Cardiac ventricle fibroblast (primary cell): ENCODE measurements at places on chromosomes 4 and X. TPM values are rescaled to one million over a fixed set of nuclear protein-coding genes. Genes with fewer than 3 reads are reported as not detected.

NAP1L5 gene
- total RNA-seq, result 8.9 and 11.3 TPM in 2 replicates

KIF4A gene
- 1.4 and 2.3 TPM in 2 replicates for total RNA-seq

TMEM150C gene
- 3.2 and 4.2 TPM in 2 replicates for total RNA-seq

G3BP2 gene
- 87.3 and 94.4 TPM in 2 replicates for total RNA-seq

SLIT2 gene
- total RNA-seq, result 7.7 and 8.9 TPM in 2 replicates
